Sigmoid colon (tissue), 7 donors: ENCODE measurements at places on chromosomes 3 and 15.

- DNase-seq, result no peak
These were observed 267.5 kb downstream of the VGLL3 start for GRCh38 chr3:86723433-86723832.

GRCh38 chr3:172965256-172965655 is 175.8 kb downstream of the SPATA16 start:
- DNase-seq, result no peak

DNA sequence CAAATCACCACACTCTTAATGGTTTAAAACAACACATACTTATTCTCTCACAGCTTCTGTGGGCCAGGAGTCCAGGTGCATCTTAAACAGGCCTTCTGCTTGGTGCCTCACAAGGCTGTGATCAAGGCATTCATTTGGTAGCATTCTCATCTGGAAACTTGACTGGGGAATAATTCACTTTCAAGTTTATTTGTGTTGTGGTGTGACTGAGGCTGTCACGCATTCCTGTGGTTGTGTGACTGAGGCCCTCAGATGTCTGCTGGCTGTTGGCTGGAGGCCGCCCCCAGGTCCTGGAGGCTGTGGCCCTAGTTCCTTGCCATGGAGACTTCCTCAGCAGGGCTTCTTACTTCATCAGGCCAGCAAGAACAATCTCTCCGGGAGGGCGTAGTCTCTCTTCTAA is 16.9 kb upstream of the FAM3D start:
- no peak for DNase-seq

DNA sequence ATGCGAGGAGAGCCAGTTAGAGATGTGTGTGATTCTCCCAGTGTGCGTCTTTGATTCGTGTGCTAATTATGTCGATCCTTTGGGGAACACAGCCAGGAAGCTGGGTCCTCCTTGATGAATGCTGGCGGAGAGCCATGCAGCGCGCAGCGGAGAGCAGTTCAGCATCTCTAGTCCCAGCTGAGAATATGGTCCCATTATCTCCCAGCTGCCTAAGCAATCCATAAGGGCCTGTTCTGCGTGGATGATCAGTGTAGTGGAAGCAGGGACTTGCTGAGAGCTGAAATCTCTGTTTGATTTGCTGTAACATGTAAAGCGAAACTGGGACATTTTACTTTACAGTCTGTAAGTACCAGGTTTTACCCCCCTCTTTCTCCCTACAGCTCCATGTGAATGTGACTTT is 412.7 kb downstream of the CNTN4 start:
- DNase-seq, result no peak

GRCh38 chr15:45199136-45199810 is 11.5 kb upstream of the SHF start:
- DNase-seq, result no peak

DNA sequence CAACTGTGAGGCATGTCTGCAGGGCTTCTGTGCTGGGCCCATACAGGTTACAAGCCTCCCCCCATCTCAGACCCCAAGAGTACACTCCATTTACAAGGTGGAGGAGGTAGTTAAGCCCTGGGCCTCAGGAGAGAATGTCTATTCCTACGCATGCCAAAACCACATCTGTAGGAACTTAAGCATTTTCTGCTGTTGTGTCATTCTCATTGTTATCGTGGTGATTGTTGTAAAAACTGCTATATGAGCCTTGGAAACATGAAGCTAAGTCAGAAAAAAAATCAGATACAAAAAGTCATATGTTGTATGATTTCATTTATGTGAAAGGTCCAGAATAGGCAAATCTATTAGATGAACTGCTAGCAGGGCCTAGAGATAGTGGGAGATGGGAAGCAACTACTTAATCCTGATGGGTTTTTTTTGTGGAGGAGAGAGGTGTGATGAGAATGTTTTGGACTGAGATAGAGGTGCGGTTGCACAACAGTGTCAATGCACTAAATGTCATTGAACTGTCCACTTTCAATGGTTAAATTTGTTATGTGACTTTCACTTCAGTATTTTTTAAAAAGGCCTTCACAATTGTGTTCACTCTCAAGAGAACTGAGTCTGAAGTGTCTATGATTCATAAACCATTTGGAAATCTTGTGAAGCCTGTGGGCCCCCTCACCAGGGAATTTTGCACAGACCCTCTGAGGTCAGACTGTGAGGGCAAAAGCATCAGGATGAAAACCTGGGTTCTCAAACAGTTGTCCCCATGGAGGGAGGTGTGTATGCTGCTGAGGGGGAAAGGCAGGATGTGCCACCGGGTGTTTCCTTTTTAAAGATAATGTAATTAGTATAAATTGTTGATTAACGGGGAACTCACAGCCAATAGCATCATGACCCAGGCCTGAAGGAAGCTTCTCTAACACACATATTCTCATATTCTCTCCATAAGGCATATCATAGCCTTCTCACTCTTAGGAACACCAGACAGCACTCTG is 3.2 kb downstream of the RTP3 start:
- no peak for DNase-seq

- no peak for DNase-seq
These were observed 507.6 kb downstream of the NR2F2 start for GRCh38 chr15:96838081-96838480.

DNA sequence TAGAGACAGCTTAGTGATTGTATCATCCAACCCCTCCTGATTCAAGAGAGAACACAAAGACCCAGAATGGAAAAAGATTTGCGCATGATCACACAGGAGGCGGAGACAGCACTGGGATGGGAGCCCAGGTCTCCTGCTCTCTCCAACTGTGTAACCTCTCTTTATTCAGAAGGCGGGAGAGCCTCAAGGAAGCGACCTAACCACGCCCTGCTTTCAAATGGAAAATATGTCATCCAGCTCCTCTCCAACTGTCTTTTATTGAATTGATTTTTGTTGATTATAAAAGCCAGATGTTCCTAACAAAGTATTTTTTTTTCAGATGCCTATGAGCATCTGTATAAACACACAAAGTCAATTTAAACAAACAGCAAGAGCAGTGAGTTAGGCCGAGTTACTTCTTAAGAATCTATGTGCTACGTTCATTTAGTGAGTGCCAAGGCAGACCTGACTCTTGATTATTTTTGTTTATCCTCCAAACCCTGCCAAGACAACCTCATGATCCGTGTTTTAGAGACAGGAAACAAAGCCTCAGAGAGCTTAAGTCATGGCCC is 74.5 kb downstream of the BFSP2 start:
- DNase-seq, result peak; percentile 91

DNA sequence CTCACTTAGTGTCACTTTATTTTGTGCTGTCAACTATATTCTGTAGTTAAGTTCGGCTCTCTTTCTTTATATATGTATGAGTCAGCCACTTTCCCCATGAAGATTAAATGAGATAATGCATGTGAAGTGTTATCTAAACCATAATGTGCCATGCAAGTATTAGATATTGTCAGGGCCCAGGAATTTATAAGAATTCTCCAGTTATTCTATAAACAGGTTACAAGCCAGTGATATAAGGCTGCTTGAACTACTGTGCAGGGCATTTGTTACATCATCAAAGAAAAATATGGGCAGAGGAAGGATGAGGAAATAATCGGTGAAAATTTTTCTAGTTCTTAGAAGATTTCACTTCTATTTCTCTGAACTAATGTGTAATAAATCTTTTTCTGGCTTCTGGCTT is 1049.0 kb upstream of the NR2F2 start:
- no peak for DNase-seq

DNA sequence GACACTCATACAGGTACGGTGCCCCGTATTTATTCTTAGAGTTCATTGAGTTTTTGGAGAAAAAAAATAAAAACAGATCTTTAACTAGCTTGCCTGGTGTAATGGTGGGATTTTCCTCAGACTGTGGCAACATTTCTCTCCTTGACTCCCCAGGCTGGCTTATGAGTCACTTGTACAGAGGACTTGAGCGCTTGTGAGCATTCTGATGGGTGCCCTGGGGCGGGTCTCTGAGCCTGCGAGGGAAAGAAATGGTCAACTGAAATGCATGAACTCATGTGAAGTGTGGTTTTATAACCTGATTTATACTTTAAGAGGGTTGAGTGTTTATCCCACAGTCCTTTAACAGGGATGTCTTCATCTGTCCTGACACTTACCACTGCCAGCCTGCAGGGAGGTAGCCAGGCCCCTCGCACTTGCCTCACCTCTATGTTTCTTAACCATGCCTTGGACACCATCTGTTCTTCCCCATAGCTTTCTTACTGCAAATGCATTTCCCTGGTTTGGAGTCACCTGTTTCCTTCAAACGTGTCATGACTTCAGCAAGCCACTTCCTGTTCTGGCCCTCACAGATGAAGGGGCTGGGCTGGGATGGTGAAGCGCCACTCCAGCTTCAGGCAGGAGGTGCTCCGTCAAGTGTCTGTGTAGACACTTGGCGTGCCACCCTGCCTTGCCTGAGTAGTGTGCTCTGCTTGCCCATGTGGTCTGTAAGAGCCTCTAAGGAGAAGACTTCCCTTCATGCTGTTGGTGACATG is 118.7 kb downstream of the PDE8A start:
- no peak for DNase-seq

DNA sequence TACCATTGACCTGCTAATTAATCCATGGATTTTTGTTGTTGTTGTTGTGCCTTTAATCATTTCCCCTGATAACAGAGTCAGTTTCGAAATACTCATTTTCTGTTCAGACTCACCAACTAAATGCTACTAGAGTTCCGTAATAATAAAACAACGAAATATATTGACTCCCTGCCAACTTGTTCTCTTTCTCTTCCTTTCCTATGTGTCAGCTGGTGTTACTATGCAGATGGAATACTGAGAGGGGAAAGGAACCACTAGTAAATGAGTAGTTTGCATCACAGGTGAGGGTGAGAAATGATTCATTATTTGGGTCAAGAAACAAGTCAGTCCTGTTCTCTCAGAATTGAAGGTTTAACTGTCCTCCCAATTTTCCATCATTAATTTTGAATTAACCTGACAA is 1027.3 kb downstream of the TUSC7 start:
- DNase-seq, result no peak

DNA sequence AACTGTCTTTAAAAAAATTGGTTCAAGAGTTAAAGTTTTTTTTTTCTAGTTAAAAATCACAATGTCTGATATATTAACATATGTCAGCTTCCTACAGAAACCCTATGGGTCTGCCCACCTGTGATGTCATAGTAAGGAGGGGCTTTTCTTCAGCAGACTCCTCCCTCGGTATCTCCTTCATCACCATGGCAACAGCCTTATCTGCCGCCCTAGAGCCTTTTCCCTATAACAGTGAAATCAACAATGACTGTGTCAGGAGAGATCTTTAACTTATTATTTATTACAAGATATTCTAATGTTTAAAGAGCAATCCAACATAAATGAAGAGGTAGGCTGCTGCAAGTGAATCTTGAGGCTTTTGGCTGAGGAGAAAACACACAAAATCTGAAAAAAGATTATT is 138.7 kb downstream of the PEX5L start:
- DNase-seq, result no peak

DNA sequence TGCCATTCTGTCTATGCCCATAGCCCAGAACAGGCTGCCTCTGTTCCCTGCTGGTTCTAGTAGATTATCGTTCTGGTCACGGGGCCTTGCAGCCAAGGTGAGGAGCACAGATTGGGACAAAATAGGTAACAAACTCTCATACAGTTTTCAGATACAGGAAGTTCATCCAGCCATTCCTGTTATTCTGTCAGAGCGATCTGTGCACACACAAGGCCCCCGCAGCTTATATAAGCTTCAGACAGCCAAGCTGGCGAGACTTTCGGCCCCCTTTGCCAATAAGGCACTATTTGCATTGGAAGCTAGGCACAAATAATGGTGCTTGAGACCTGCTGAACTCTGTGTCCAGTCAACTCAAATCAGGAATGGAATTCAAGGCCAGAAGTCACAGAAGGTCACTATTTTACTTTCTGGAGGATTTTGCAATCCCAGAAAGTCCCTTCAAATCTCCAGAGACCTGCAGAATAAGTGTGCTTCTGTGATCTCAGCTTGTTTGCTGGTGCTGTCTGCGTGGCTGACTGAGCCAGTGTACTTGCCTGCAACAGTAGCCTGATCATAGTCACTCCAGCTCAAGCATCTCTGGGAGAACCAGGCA is 69.4 kb downstream of the BFSP2 start:
- DNase-seq, result no peak

GRCh38 chr3:76551739-76552138 is 488.2 kb upstream of the ROBO2 start:
- no peak for DNase-seq

DNA sequence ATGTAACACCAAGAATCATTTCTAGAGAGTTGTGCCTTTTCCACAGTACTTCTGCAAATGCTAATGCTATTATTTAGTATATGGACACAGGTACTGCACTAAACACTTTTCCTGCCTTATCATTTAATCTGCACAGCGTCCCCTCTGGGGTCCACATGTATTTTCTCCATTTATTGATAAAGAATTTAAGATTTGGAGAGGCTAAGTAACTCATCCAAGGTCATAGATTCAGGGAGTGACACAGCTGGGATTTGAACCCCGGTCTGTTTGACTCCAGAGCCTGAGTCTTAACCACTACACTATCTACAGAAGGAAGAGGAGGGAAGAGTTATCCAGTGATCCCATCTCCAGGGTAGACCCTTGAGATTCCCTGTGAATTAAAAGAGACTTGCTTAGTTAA is 24.9 kb upstream of the TPRG1 start:
- DNase-seq, result no peak

DNA sequence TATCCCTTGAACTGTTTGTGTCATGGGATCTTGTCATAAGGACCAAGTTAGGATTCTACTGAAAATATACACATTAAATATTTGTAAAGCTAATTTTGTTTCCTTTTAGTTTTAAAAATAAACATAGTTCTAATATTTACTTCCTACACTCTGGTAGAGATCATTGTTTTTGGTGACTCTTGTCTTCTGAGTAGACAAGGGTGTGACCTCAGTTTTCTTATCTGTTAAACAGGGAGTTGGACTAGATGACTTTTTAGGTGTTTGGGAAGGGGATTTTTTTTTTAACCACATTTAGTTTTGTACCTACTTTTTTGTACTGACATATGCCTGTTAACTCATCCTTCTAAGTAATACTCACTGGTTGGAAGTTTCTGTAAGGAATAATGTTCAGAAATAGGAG is 30.8 kb downstream of the PLS1 start:
- DNase-seq, result no peak

- no peak for DNase-seq
These were observed 15.1 kb downstream of the RAB5A start for GRCh38 chr3:19961960-19962359.

DNA sequence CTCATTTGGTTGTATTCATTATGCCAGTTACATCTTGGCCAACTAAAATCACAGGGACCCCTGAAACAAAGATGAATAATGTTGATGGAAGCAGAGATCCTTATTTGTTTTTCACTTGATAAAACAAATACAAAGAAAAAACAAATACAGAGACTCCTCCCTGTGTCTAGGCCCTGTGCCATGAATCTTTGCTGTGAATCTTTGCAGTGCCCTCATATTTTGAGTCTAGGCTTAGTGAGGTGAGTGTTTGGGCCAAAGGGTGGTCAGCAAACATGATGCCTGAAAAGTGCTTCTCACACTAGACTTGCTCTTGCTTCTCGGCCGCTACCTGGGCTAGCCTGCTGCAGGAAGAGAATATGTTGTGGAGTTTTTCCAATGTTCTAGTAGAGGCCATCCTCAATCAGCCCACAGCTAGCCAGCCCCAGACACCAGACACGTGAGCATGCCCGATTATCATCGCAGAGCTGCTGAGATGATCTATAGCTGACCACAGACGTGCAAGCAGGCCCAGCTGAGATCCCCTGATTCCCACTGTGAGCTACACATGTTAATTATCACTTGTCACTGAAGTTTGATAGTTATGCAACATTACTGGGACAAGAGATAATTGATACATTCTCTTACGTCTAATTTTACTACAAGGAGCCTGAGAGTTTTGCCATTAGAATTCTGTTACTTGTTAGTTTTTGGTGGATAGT is 191.4 kb downstream of the THRB start:
- no peak for DNase-seq

- DNase-seq, result no peak
These were observed 976 bp upstream of the ARGFX start for GRCh38 chr3:121566773-121567172.

- no peak for DNase-seq
These were observed 82.0 kb downstream of the KCNMB2 start for GRCh38 chr3:178618197-178618596.
